ENCODE measurements at places on chromosomes 7 and 10. TPM values are rescaled to one million over a fixed set of nuclear protein-coding genes. Genes with fewer than 3 reads are reported as not detected.

DNA sequence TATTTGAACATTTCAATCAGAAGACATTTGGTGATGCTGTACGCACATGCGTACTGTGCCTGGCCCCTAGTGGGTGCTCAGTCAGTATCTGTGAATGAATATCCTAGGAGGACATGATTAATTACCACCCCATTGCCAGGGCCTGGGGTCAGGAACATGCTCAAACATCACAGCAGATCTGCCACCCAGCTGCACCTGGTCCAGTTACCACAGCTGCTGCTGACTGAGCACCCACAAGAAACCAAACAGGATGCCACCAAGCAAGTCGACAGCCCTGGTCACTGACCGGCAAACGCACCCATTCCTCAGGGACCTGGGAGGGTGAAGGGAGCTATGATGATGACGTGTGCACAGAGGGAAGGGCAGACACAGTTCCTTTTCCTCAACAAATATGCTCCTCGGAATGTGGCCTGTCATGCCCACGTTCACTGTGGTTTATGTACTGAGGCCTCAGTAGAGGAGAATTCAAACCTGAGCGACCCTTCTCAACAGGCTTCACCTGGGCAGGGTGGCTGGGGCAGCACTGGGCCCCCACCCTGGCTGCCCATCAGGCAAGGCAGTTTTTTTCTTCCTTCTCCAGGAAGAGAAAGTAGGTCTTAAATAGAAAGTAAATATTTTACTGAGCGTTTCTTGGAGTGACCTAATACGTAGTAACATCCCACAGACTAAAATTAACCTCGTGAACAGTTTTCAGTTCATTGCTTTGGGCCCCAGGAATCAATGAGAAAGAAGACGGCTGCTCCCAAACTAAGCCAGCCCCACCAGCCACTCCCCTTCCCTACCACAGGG is 13.4 kb downstream of the CTBP2 start:
- H3K4me3 ChIP-seq = peak overlapping the region; percentile 50
- peaks cover 70% of the 10 kb centered on the region for H3K4me1 ChIP-seq
- DNase-seq = peak; percentile 54
- peak overlapping the region; percentile 94 for H3K27ac ChIP-seq
- no peaks in the 10 kb centered on the region for H3K27me3 ChIP-seq
- H3K36me3 ChIP-seq = peaks cover 2% of the 10 kb centered on the region

- no peak overlapping the region for H3K27ac ChIP-seq
- H3K36me3 ChIP-seq = peaks cover 8% of the 10 kb centered on the region
- no peaks in the 10 kb centered on the region for H3K27me3 ChIP-seq
- no peak overlapping the region for H3K4me3 ChIP-seq
Observed at GRCh38 chr7:91710881-91711280, 169.6 kb downstream of the MTERF1 start.

DNA sequence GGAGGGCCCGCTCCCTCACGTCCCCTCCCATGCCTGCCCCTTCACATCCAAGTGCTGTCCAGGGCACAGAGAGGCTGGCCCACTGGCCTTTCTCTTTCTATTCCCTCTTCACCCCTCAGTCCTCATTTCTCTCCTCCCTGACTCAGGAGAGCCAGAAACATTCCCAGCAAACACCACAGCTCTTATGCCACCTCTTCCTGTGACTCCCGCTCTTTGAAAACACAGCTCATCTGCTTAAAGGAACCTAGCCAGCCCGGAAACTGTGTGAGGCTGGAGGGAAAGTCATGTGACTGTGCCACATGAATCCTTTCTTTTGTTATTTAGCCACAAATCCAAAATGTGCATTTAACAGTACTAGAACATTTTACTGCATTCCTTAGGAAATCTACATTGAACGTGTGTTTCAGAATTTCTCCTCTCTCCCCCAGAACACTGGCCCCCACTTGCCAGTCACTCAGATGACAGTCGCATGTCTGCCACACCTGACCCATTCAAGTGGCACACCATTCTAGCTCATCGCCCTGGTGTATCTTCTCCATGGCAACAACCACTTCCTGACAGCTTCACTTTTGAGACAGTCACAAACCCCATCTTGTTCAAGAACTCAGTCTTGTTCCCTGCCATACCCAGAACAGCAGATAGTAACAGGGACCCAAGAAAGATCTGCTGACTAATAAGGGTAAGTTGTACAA is 42.8 kb downstream of the GRB10 start:
- H3K4me1 ChIP-seq = peaks cover 22% of the 10 kb centered on the region
- DNase-seq = no peak
- H3K36me3 ChIP-seq = peaks cover 2% of the 10 kb centered on the region

DNA sequence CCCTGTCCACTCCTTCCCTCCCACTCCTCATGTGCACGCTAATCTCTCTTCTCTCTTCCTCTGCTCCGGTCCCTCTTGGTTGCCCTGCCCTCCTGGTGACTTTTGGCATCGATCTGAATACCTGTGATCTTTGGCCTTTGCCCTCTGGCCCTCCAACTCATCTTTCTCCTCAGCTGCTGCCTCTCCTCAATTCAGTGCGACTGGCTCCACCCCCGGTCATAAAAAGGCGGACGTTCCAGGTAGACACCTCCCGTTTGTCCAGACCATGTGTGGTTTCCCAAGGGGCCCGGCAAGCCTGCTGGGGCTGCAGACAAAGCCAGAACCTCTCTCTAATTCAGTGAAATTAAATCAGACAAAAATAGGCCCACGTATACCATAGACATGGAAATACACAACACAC is 96.8 kb downstream of the COL13A1 start:
- no peaks in the 10 kb centered on the region for H3K27me3 ChIP-seq
- H3K4me3 ChIP-seq = no peak overlapping the region
- peaks cover 5% of the 10 kb centered on the region for H3K36me3 ChIP-seq
- H3K4me1 ChIP-seq = peaks cover 14% of the 10 kb centered on the region
- no peak for DNase-seq

DNA sequence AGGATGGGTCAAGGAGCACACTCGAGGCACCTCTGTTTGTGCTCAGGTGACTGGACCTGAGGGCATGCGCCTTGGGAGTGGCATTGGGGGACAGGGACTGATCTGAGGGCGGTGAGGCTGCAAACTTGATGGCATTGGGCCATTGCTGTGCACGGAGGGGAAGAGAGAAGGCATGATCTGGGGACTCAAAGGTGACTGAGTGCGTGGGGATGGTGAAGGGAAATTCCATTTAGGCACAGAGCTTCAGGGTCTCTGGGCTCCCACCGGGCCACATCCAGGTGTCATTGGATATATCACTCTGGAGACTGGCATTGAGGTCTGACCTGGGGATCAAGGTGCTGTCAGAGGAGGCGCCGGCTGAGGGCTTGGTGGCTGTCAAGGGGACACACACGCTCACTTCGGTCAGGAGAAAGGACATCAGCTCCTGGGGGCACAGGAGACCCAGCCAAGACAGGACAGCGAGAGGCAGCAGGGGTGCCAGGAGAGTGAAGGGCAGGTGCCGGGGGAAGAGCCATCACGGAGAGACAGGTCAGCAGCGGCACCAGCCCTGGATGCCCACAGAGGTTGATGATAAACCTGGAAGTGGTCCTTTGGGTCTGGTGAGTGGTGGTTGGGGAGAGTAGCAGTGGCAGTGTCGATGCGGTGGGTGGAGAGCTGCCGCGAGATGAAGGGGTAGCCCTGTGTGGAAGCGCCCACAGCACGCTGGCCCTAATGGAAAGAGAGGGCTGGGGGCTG is 5.5 kb downstream of the ADCK2 start:
- DNase-seq = peak; percentile 77
- H3K4me3 ChIP-seq = no peak overlapping the region
- peaks cover 22% of the 10 kb centered on the region for H3K4me1 ChIP-seq
- peaks cover 27% of the 10 kb centered on the region for H3K36me3 ChIP-seq

GRCh38 chr7:104160375-104160774 is 47.4 kb downstream of the ORC5 start:
- H3K27me3 ChIP-seq = no peaks in the 10 kb centered on the region
- H3K36me3 ChIP-seq = peaks cover 3% of the 10 kb centered on the region

DNA sequence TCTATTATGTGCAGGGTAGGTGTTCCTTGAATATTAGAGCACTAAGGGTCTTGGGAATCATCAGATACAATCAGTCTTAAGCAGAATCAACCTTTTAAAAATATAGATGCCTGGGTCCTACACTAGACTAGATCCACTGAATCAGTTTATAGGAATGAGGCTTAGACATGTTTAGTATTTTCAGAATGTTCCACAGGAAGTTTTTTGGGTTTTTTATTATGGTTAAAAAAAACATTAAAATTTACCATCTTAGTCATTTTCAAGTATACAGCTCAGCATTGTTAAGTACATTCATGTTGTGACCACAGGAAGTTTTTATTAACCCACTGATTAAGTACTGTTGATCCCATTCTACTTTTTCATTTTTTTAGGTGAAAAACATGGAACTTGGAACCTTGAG is 135.7 kb downstream of the LCOR start:
- H3K27me3 ChIP-seq = no peaks in the 10 kb centered on the region
- peak overlapping the region; percentile 17 for H3K27ac ChIP-seq
- peaks cover 2% of the 10 kb centered on the region for H3K36me3 ChIP-seq
- no peak overlapping the region for H3K4me3 ChIP-seq
- DNase-seq = no peak
- peaks cover 11% of the 10 kb centered on the region for H3K4me1 ChIP-seq

GRCh38 chr10:113364227-113364626 is 188.6 kb upstream of the HABP2 start:
- H3K27ac ChIP-seq = no peak overlapping the region
- H3K27me3 ChIP-seq = peaks cover 2% of the 10 kb centered on the region
- H3K4me1 ChIP-seq = peaks cover 18% of the 10 kb centered on the region
- peaks cover 4% of the 10 kb centered on the region for H3K36me3 ChIP-seq
- DNase-seq = no peak

GRCh38 chr7:81926-82756 is 110.2 kb upstream of the FAM20C start:
- H3K27me3 ChIP-seq = peaks cover 31% of the 10 kb centered on the region
- no peak overlapping the region for H3K4me3 ChIP-seq
- H3K4me1 ChIP-seq = peaks cover 13% of the 10 kb centered on the region
- H3K27ac ChIP-seq = no peak overlapping the region
- DNase-seq = no peak

DNA sequence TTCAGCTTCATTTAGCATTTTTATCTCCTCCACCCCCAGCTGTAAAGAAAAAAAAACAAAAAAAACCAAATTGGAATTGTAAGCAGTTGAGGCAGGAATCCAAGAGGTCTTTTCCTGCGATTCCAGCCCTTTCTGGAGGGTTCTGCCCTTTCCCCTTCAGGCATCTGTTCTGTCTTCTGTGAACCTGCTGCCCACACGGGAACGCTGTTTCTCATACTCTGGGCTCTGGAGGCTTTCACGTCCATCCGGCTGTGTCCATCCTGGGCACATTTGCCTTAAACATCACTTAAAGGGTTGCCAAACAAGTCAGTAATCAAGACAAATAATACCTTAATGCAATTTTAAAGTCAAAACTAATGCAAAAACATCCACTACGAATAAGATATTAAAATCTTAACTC is 302.8 kb upstream of the PITRM1 start:
- peaks cover 1% of the 10 kb centered on the region for H3K27me3 ChIP-seq
- no peak overlapping the region for H3K4me3 ChIP-seq
- no peaks in the 10 kb centered on the region for H3K36me3 ChIP-seq
- DNase-seq = no peak

GRCh38 chr10:35091994-35092790 is 2.1 kb upstream of the CUL2 start:
- H3K27me3 ChIP-seq = peaks cover 8% of the 10 kb centered on the region
- H3K27ac ChIP-seq = no peak overlapping the region
- no peak overlapping the region for H3K4me3 ChIP-seq
- H3K36me3 ChIP-seq = no peaks in the 10 kb centered on the region

- no peak for DNase-seq
- peaks cover 46% of the 10 kb centered on the region for H3K4me1 ChIP-seq
- peak overlapping the region; percentile 85 for H3K27ac ChIP-seq
- H3K4me3 ChIP-seq = peak overlapping the region; percentile 84
- H3K36me3 ChIP-seq = peaks cover 8% of the 10 kb centered on the region
Observed at GRCh38 chr7:2843191-2843685, 870 bp downstream of the GNA12 start.

- peaks cover 11% of the 10 kb centered on the region for H3K4me1 ChIP-seq
- no peak for DNase-seq
- H3K27me3 ChIP-seq = no peaks in the 10 kb centered on the region
- no peak overlapping the region for H3K4me3 ChIP-seq
- H3K27ac ChIP-seq = peak overlapping the region; percentile 27
Observed at GRCh38 chr10:92342796-92343195, 51.8 kb downstream of the MARCHF5 start.

DNA sequence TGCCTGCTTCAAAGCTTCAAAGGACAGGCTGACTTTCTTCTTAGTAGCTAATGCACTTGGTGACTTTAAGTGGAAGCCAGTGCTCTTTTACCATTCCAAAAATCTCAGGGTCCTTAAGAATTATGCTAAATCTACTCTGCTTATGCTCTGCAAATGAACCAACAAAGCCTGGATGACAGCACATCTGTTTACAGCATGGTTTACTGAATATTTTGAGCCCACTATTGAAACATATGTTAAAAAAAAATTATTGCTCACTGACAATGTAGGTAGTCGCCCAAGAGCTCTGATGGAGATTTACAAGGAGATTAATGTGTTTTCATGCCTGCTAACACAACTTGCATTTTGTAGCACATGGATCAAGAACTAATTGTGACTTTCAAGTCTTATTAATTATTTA is 258.2 kb upstream of the HGF start:
- H3K4me1 ChIP-seq = no peaks in the 10 kb centered on the region
- peaks cover 2% of the 10 kb centered on the region for H3K36me3 ChIP-seq
- no peak overlapping the region for H3K4me3 ChIP-seq
- DNase-seq = no peak
- H3K27ac ChIP-seq = no peak overlapping the region
- H3K27me3 ChIP-seq = no peaks in the 10 kb centered on the region

- peaks cover 2% of the 10 kb centered on the region for H3K36me3 ChIP-seq
- H3K4me3 ChIP-seq = no peak overlapping the region
- no peak overlapping the region for H3K27ac ChIP-seq
- H3K27me3 ChIP-seq = no peaks in the 10 kb centered on the region
- no peak for DNase-seq
Observed at GRCh38 chr10:97631098-97631497, 2.2 kb downstream of the MORN4 start.

DNA sequence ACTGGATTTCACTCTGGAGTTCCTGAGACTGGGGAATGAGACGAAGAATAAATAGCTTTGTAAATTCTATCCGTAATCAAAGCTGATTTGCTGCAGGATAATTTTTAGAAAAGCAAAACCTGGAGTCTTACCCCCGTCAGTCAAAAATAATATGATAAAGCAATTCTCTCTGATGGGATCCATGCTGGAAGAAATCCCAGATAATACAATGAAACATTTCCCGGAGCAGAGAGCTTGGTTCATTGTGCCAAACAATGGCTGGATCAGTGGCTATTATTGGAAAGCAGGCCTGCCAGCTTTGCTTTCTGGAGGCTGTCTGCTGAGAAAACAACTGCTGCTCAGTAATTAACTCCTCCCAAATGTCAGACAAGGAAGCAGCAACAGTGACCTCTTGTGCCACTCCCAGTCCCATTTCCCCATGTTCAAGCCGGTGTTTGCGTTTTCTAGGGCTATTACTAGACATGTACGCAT is 609.4 kb upstream of the PCDH15 start:
- no peak overlapping the region for H3K27ac ChIP-seq
- peaks cover 2% of the 10 kb centered on the region for H3K27me3 ChIP-seq
- DNase-seq = no peak
- H3K4me3 ChIP-seq = no peak overlapping the region

GRCh38 chr10:119441921-119442757 is 100.4 kb downstream of the RGS10 start:
- no peak for DNase-seq
- H3K27me3 ChIP-seq = no peaks in the 10 kb centered on the region
- peaks cover 6% of the 10 kb centered on the region for H3K4me1 ChIP-seq
- H3K4me3 ChIP-seq = no peak overlapping the region
- no peak overlapping the region for H3K27ac ChIP-seq

Gene ACTR3C
- not detected for total RNA-seq

Gene ENKUR
- total RNA-seq = 3.2 TPM

Gene EN2
- total RNA-seq = 0.15 TPM

Gene GDF2
- total RNA-seq = not detected

Gene SH2B2
- 2.3 TPM for total RNA-seq

Gene CDK14
- 61.4 TPM for total RNA-seq

Gene EBLN1
- not detected for total RNA-seq

All from chondrocyte (in vitro differentiated cells).